GM23248 (cell line): ENCODE measurements at places on chromosomes 13 and 19.
A peak's percentile ranks its signal among the peaks of the same experiment; 100 is the strongest.

DNA sequence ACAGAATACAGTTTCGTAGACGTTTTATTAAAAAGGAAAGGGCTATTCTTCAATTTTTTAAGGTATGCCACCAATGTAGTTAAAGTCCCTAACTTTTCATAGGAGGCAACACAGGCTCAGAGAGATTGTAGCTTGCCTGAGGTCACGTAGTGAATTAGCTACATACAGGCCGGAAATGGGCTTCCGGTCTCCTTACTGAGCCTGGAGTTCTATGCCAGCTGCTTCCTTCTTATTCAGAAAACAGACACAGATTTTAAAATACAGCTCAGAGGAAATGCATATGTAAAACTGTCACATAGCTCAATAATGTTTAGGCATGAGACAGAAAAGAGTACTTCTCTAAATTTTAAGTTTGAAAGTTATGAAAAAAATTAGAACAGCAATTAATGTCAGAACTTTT lies 85.4 kb upstream of the TUBA3C start:
- no peak for DNase-seq

- no peak for DNase-seq
Observed at GRCh38 chr19:39158646-39159260, 33.2 kb downstream of the PAK4 start.

GRCh38 chr19:7199613-7200533 lies 94.3 kb downstream of the INSR start:
- DNase-seq, result no peak

DNA sequence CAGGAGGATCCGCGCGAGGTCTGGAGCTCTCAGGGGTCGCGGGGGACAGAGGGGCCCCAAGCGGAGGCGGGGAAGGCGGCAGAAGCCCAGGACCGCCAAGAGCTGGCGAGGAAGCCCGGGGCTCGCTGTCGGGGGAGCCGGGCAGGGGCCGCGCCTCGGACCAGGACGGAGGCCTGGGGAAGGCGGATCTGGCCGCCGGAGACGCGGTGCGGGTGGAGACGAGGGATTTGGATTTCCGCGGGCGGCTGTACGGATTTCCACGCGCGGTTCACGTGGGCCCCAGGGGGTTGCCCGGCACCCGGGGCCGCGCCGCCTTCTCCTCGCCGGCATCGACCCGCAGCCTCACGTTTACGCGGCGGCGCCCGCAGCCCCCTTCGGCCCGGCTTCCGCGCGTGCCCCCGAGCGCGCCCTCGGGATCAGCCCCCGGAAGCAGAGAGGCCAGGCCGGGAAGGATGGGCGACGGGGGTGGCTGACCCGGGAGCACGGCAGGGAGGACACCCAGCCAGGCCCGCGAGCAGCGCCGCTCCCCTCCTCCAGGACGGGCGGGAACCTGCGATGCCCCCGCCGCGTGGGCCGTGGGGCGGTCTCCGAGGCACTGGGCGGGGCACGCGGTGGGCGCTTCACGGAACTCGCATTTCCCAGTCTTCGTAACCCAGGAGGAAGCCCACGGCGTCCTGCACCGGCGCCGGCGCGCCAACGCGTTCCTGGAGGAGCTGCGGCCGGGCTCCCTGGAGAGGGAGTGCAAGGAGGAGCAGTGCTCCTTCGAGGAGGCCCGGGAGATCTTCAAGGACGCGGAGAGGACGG lies 4.7 kb downstream of the F7 start:
- DNase-seq, result peak; percentile 37

- DNase-seq, result no peak
Observed at GRCh38 chr13:26716984-26717383, 43.6 kb downstream of the GPR12 start.

GRCh38 chr19:18647371-18647767 lies 10.5 kb downstream of the KLHL26 start:
- no peak for DNase-seq

GRCh38 chr13:40186041-40186440 lies 480.4 kb downstream of the FOXO1 start:
- no peak for DNase-seq

DNA sequence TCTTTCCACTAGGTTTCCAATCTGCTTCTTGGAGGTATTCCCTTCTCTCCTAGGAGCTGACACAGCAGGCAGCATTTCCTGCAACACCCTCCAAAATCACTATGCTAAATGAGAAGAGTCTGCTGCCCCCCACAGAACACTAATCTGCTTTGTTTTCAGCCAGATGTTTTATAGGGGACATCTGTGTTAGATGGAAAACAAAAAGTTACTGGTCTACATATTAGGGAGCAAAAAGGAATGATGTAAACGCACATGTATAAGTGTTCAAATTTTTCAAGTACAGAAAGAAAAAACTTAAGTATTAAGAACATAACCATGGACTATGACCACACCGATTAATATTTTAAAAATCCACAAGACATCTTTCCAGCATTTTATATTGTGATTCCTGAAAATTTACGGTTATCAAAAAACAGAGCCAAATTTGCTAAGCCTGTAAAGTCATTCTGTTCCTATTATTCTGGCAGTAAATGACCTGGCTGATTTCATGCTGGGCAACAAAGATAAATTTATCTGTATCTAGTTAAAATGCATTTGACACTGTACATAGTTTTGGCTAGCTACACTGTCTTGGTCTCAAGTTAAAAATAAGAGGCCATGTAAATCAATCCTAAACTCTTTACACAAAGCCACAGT lies 63.3 kb downstream of the DCLK1 start:
- DNase-seq, result no peak

- peak; percentile 55 for DNase-seq
Observed at GRCh38 chr19:35107545-35107944, 8.1 kb upstream of the FXYD3 start.

- peak; percentile 94 for DNase-seq
Observed at GRCh38 chr13:23558675-23559536, 11.3 kb upstream of the TNFRSF19 start.

DNA sequence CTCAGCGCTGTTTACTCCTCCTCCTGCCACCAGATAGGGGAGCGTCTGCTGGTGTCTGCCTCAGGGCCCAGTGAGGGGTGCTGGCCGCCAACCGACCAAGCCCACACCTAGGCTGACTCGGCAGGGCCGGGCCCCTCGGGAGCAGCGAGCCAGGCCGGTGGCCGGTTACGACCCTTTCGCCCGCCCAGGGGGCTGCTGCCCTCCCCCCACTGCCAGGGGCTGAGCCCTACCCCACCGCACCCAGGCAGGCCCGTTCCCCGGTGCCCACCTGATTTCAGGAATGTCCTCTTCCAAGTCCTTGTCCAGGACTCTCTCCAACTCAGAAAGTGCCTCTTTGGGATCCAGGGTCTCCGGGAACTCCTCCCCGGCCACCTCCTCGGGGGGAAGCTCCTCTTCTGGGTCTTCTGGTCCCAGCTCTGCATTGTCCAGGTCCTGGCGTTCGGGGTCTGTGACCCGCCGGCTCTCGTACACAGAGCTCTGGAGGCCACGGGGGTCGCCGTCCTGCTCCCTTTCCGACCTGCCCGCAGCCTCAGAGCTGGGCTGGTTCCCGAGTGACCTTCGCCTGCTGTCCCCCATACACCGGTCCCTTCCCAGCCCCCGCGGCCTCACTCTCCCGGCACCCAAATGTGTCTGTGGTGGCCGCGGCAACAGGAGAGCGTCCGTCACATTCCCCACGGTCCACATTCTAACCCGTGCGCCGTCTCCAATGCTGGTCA lies 31.0 kb upstream of the MIER2 start:
- no peak for DNase-seq

- no peak for DNase-seq
Observed at GRCh38 chr13:92677571-92677970, 549.0 kb upstream of the GPC6 start.

- no peak for DNase-seq
Observed at GRCh38 chr13:98921786-98922185, 56.1 kb downstream of the DOCK9 start.

GRCh38 chr13:99911965-99912566 lies 59.5 kb downstream of the ZIC5 start:
- no peak for DNase-seq

DNA sequence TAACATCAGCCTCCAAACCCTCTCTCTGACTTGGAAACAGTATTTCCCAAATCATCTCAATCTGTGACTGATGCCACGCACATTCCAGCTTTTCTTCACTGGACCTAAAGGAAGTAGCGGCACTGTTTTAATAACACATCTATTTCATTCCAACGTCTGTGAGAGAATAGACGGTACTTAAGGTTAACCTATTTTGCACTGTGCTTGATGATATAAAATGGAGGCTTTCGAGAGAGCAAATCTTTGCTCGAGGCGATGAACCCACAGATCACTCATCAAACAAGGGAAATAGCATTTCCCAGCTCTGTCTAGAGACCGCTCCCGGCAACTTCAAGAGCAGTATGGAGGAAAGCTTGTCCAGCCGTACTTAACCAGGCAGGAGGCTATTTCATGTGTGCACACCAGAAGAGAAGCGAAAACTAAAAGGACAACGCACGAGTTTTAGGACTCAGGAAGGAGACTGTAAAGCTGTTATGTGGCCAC lies 2.9 kb downstream of the UBL3 start:
- peak; percentile 72 for DNase-seq

- no peak for DNase-seq
Observed at GRCh38 chr13:87820241-87820640, 149.1 kb downstream of the SLITRK5 start.

GRCh38 chr19:16205205-16206045 lies 7.7 kb downstream of the AP1M1 start:
- no peak for DNase-seq

DNA sequence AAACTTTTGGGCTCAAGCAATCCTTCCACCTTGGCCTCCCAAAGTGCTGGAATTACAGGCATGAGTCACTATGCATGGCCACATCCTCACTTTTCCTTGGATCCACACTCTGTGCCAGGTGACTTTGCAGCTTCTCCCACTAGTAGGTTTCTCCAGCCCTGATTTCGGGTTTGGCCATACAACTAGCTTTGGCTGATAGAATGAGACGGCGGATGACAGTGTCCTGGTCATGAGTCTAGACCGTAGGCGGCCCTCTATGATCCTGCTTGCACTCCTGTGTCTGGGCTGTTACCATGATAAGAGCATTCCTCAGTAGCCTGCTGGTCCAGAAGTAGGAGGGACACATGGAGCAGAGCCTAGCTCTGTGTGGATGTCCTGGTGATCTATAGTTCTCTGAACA lies 112.5 kb upstream of the KL start:
- peak; percentile 24 for DNase-seq

GRCh38 chr19:14440049-14440448 lies 6.9 kb downstream of the PKN1 start:
- DNase-seq, result no peak

- DNase-seq, result peak; percentile 84
Observed at GRCh38 chr19:47122359-47123335, 8.0 kb upstream of the SAE1 start.

GRCh38 chr13:72774019-72774418 lies 7.7 kb downstream of the DIS3 start:
- peak; percentile 4 for DNase-seq

- DNase-seq, result no peak
Observed at GRCh38 chr13:75896271-75896670, 260.1 kb downstream of the LMO7 start.

DNA sequence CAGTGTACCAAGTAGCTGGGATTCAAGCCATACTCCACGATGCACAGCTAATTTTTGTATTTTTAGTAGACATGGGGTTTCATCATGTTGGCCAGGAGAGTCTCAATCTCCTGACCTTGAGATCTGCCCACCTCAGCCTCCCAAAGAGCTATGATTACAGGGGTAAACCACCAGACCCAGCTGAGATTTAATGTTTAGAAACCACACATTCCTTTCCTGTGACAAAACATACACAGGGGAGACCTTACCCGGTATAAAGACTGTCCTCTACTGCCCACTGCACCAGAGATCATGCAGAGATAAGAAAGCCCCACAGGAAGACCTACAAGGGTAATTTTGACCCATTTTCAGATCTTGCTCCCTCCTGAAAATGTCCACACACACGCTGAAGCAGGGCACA lies 22.8 kb upstream of the ZNF83 start:
- DNase-seq, result no peak

GRCh38 chr13:60162096-60162495 lies 1.6 kb downstream of the DIAPH3 start:
- DNase-seq, result peak; percentile 22

- DNase-seq, result no peak
Observed at GRCh38 chr13:99004978-99005377, 27.1 kb upstream of the DOCK9 start.

GRCh38 chr19:17803264-17803896 lies 8.4 kb downstream of the B3GNT3 start:
- no peak for DNase-seq

- DNase-seq, result peak; percentile 42
Observed at GRCh38 chr19:45528149-45528743, 21.0 kb downstream of the VASP start.

GRCh38 chr13:65679240-65679639 lies 1550.9 kb downstream of the PCDH9 start:
- no peak for DNase-seq

DNA sequence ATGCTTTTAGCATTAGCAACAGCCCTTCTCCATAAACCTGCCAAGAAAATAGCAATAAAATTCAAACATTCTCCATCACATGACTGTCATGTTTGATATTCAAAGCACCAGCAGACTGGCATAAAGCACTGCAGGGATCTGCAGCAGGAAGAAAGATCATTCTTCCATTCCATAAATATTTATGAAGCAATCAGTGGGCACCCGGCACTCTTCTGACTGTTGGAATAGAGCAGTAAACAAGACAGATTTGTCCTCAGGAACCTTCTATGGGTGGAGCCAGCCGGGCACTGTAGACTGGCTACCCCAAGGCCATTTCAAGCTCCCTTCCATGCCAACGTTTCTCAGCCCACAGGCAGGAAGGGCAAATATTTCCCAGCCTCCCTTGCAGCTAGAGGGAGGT lies 25.5 kb downstream of the PLA2G4C start:
- no peak for DNase-seq

DNA sequence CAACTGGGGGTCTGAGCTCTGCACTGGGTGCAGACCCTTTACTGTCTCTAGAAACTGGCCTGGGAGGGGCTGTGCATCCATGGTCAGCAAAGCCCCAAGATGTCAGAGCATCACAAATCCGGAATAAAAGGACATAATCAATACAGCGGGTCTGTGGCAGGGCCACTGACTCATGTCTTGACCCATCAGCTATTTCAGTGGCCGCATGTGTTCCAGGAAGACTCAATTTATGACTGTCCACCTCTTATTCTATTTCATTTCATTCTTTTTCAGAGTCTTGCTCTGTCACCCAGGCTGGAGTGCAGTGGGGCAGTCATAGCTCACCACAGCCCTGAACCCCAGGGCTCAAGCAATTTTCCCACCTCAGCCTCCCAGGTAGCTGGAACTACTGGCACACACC lies 53.2 kb downstream of the PEX11G start:
- no peak for DNase-seq
